ENCODE measurements at places on chromosomes 11 and 22. TPM values are rescaled to one million over a fixed set of nuclear protein-coding genes. Genes with fewer than 3 reads are reported as not detected.

MMP7 gene
- 0.71 TPM for total RNA-seq

DNAJC4 gene
- total RNA-seq, result 10.7 TPM

HMBS gene
- 25.7 TPM for total RNA-seq

MRPL49 gene
- 95.3 TPM for total RNA-seq

NNMT gene
- 574 TPM for total RNA-seq

SLC1A2 gene
- 0.29 TPM for total RNA-seq

USH1C gene
- not detected for total RNA-seq

P2RY2 gene
- total RNA-seq, result not detected
